Activated B cell treated with CpG ODN at 0.5 μM for 24 hours (primary cell): ENCODE measurements at places on chromosomes 7 and 10. TPM values are rescaled to one million over a fixed set of nuclear protein-coding genes. Genes with fewer than 3 reads are reported as not detected.

ZPBP gene
- not detected in 2 replicates for total RNA-seq

SEMA4G gene
- total RNA-seq = 0.60 and 0.78 TPM in 2 replicates

TAS2R41 gene
- not detected in 2 replicates for total RNA-seq

NPC1L1 gene
- total RNA-seq = not detected in 2 replicates

ZP3 gene
- total RNA-seq = 0.91 and 2.9 TPM in 2 replicates

DNA sequence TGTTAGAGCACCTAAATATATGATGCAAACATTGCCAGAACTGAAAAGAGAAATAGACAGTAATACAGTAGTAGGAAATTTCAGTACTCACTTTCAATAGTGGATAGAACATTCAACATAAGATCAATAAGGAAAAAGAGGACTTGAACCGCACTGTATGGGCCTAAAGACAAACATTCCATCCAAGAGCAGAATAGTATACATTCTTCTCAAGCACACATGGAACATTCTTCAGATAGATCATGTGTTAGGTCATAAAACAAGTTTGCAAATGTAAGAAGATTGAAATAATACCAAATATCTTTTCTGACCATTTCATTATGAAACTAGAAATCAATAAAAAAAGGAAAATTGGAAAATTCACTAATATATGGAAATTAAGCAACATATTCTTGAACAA is 185.4 kb upstream of the FOXP2 start:
- no peak for DNase-seq
- no peak overlapping the region for H3K4me3 ChIP-seq
- H3K27me3 ChIP-seq = no peaks in the 10 kb centered on the region

DNA sequence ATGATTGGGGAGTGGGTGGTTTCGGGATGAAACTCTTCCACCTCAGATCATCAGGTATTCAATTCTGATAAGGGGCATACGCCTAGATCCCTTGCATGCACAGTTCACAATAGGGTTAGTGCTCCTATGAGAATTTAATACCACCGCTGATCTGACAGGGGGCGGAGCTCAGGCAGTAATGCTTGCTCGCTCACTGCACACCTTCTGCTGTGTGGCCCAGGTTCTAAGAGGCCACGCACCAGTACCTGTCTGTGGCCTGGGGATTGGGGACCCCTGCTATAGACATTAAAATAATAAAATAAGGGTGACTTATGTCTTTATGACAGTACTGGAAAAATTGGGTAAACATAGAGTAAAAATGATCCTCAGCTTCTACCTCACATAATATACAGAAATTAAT is 66.1 kb downstream of the SAMD9 start:
- peaks cover 6% of the 10 kb centered on the region for H3K4me1 ChIP-seq
- no peak for DNase-seq
- H3K27me3 ChIP-seq = no peaks in the 10 kb centered on the region
- H3K4me3 ChIP-seq = no peak overlapping the region
- H3K27ac ChIP-seq = no peak overlapping the region

- peak overlapping the region; percentile 95 for H3K27ac ChIP-seq
- peaks cover 83% of the 10 kb centered on the region for H3K4me1 ChIP-seq
- no peaks in the 10 kb centered on the region for H3K27me3 ChIP-seq
These were observed 65.3 kb downstream of the CARD11 start for GRCh38 chr7:2978408-2978807.

- H3K4me3 ChIP-seq = no peak overlapping the region
- peaks cover 16% of the 10 kb centered on the region for H3K27me3 ChIP-seq
- H3K27ac ChIP-seq = no peak overlapping the region
- no peak for DNase-seq
- no peaks in the 10 kb centered on the region for H3K36me3 ChIP-seq
These were observed 82.0 kb downstream of the MKX start for GRCh38 chr10:27663621-27664020.

DNA sequence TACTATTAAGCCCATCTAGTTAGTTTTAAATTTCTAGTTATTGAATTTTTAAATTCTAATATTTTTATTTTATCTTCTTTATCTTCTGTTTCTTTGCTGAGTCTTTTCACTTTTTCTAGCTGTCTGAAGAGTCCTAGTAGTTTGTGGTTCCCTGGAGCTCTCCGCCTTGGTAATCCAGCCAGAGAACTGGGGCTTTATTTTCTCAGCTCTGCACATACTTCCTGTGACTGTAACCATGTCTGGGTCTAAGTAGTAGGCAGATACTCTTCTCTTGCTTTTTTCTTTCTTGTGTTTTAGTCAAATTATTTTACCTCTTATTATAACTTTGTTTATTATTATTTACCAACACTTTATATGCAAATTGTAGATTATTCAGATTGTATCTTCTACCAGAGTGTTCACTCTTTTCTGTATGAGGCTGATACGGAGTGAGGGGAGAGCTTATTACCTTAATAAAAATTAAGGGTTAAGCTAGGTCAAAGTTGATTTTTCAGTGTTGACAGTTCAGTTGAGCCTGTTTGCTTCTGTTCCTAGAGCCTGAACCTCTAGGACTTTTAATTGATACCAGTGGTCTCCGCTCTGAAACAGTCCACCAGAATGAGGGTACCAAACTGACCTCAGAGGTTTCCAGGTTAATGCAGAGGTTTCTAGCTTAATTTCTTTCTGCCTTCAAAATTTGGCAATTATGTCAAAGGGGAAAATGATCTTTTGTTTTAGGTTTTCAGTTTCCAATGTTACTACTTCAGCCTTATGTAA is 155.4 kb downstream of the ADK start:
- peaks cover 17% of the 10 kb centered on the region for H3K4me1 ChIP-seq
- H3K27ac ChIP-seq = no peak overlapping the region
- peaks cover 11% of the 10 kb centered on the region for H3K36me3 ChIP-seq

- peaks cover 30% of the 10 kb centered on the region for H3K27me3 ChIP-seq
- peaks cover 6% of the 10 kb centered on the region for H3K4me1 ChIP-seq
- no peaks in the 10 kb centered on the region for H3K36me3 ChIP-seq
- H3K27ac ChIP-seq = no peak overlapping the region
- H3K4me3 ChIP-seq = no peak overlapping the region
These were observed 78.7 kb downstream of the GATA3 start for GRCh38 chr10:8133146-8133545.

DNA sequence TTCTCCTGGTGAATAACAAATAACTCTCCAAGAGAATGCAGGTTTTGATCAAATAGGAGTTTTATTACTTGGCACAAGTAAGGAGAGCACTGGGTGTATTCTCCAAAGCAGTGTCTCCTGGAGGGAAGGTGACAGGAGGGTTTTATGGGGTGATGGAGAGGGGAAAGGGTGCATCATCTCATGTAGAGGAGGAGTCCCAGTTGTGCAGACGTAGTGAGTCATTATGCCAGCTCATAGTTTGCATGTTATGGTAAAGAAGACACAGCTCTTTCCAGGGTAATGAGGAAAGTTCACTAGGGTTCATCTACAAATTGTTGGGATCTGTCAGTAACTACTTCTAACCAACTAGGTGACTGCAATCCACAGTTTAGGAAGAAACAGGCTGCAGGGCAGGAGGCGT is 347.9 kb upstream of the MEOX2 start:
- H3K36me3 ChIP-seq = no peaks in the 10 kb centered on the region
- H3K27me3 ChIP-seq = no peaks in the 10 kb centered on the region
- no peaks in the 10 kb centered on the region for H3K4me1 ChIP-seq
- H3K27ac ChIP-seq = no peak overlapping the region

DNA sequence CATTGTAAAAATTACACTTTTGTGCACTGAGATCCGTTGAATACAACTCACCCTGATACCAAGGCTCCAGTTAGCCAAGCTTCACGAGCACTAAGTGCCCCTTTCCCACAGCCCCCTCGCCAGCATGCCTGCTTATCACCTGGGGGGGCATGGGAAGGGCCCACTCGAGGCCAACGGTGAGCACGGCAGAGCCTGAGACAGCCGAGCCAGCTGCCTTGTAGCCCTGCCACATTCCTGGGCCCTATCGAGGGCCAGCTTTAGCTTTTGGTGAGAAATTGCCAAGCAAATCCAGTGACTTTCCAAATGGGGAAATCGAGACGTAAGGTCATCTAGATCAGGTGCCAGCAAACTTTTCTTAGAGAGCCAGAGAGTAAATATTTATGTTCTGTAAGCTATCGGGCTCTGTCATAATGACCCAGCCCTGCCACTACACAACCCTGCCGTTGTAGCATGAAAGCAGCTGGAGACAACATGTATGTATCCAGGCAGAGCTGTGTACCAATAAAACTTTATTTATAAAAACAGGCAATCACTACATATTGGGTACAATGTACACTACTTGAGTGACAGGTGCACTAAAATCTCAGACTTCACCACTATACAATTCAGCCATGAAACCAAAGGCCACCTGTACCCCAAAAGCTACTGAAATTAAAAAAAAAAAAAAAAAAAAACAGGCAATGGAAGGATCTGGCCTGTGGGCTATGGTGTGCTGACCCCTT is 83.6 kb downstream of the FAM53B start:
- H3K4me1 ChIP-seq = peaks cover 66% of the 10 kb centered on the region
- H3K27ac ChIP-seq = peak overlapping the region; percentile 85
- H3K4me3 ChIP-seq = no peak overlapping the region

GRCh38 chr10:84194424-84195043 is at the start of gene CDHR1:
CDHR1 (plus strand) TSS chr10:84194537; CDS start chr10:84194761, 224 bp downstream.
- no peak within 1 kb of the TSS for H3K27ac ChIP-seq
- H3K4me1 ChIP-seq = peaks cover 7% of the 10 kb centered on the region
- H3K4me3 ChIP-seq = peak within 1 kb of the TSS; percentile 60
- DNase-seq = peak; percentile 34
- H3K36me3 ChIP-seq = no peaks in the 10 kb centered on the region

DNA sequence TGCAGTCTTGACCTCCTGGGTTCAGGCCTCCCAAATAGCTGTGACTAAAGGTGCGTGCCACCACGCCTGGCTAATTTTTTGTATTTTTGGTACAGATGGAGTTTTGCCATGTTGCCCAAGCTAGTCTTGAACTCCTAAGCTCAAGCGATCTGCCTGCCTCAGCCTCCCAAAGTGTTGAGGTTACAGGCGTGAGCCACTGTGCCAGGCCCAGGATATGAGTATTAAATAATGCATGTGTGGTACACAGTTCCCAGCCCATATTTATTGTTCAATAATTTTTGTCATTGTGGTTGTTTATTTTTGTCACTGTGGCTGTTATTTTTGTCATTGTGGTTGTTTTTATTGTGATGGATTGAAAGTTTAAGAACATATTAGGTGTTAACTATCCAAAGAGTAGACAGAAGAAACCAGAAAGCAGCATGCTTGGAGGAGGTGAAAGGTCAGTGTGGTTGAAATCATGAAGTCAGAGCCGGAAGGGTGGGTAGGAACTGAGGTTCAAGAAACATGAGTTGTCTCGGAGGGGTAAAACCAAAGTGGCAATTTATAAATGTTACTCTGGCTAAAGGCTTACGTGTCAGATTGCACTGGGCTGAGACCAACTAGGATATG is 45.0 kb downstream of the MRC1 start:
- H3K27me3 ChIP-seq = peaks cover 3% of the 10 kb centered on the region
- no peak overlapping the region for H3K27ac ChIP-seq
- no peaks in the 10 kb centered on the region for H3K36me3 ChIP-seq

DNA sequence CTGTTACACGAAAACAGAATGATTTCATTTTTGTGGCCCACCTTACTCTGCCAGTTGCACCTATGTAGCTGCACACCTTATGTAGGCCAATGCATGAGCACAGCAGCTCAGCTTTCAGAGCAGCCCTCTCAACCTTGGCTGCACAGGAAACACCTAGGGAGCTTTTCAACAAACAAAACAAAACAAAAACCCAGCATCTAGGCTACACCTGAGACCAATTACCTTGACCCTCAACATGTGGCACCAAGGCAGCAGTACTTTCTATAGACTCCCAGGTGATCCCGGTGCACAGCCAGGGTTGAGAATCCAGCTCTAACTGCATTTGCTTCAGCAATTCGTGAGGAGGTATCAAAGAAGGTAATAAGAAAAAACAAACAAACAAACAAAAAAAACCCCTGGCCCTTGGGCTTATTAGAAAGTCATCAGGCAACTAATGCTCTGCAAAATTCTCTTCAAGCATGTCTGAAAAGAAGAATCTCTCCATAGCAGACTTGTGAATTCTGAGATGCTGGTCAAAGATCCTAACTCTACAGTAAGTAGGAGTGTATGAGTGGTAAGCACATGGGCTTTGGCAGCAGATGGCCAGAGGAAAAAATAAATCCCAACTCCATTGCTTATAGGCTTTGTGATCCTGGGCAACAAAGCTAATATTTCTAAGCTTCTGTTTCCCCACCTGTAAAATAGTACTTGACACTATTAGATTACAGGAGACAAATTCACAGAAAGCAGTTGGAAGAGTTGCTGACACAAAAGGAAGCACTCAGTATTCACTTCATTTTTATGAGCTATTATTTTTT is 113.4 kb upstream of the NOBOX start:
- H3K4me1 ChIP-seq = no peaks in the 10 kb centered on the region
- H3K27ac ChIP-seq = no peak overlapping the region
- no peak for DNase-seq
- no peaks in the 10 kb centered on the region for H3K27me3 ChIP-seq
- H3K4me3 ChIP-seq = no peak overlapping the region
- peaks cover 7% of the 10 kb centered on the region for H3K36me3 ChIP-seq

- no peaks in the 10 kb centered on the region for H3K27me3 ChIP-seq
- peaks cover 3% of the 10 kb centered on the region for H3K36me3 ChIP-seq
- peaks cover 47% of the 10 kb centered on the region for H3K4me1 ChIP-seq
- H3K27ac ChIP-seq = peak overlapping the region; percentile 82
These were observed 58.8 kb downstream of the CDK14 start for GRCh38 chr7:90654718-90655427.

- H3K27ac ChIP-seq = no peak overlapping the region
- H3K4me1 ChIP-seq = no peaks in the 10 kb centered on the region
- H3K27me3 ChIP-seq = peaks cover 17% of the 10 kb centered on the region
- no peak for DNase-seq
- H3K36me3 ChIP-seq = no peaks in the 10 kb centered on the region
These were observed 101.0 kb downstream of the DIP2C start for GRCh38 chr10:588246-589165.

- DNase-seq = no peak
- H3K27ac ChIP-seq = no peak overlapping the region
- no peaks in the 10 kb centered on the region for H3K27me3 ChIP-seq
These were observed 52.5 kb downstream of the CSGALNACT2 start for GRCh38 chr10:43190775-43191174.

GRCh38 chr7:37920305-37920848 is at the start of gene EPDR1:
EPDR1 (plus strand) TSS chr7:37920640; CDS start chr7:37920940, 300 bp downstream.
- H3K4me3 ChIP-seq = peak within 1 kb of the TSS; percentile 77
- H3K27ac ChIP-seq = no peak within 1 kb of the TSS

- H3K4me3 ChIP-seq = no peak overlapping the region
- no peak for DNase-seq
- no peak overlapping the region for H3K27ac ChIP-seq
- H3K27me3 ChIP-seq = no peaks in the 10 kb centered on the region
- H3K36me3 ChIP-seq = peaks cover 70% of the 10 kb centered on the region
These were observed 48.8 kb downstream of the DAGLB start for GRCh38 chr7:6398943-6399342.

DNA sequence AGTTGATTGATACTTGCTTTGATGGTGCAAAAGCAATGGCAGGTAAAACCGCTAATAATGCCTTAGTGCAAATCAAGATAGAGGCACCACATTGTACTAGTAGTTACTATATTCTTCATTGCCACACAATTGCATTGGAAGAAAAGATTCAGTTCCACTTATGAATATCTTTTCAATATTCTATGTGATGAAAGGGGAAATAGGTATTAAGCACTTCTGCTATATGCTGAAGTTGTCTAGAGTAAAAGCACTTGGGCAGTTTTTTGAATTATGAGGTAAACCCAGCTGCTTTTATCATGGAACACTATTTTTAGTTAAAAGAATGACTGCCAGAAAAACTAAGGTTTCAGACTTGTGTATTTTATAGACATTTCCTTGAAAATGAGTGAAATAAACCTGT is 15.5 kb downstream of the ENTPD7 start:
- H3K4me3 ChIP-seq = no peak overlapping the region
- DNase-seq = no peak
- no peak overlapping the region for H3K27ac ChIP-seq
- H3K4me1 ChIP-seq = peaks cover 7% of the 10 kb centered on the region
- no peaks in the 10 kb centered on the region for H3K27me3 ChIP-seq
